ENCODE measurements at places on chromosomes 7 and 10.
A peak's percentile ranks its signal among the peaks of the same experiment; 100 is the strongest.

- no peak for DNase-seq
These were observed 3.2 kb downstream of the FRMD4A start for GRCh38 chr10:14327527-14327926.

DNA sequence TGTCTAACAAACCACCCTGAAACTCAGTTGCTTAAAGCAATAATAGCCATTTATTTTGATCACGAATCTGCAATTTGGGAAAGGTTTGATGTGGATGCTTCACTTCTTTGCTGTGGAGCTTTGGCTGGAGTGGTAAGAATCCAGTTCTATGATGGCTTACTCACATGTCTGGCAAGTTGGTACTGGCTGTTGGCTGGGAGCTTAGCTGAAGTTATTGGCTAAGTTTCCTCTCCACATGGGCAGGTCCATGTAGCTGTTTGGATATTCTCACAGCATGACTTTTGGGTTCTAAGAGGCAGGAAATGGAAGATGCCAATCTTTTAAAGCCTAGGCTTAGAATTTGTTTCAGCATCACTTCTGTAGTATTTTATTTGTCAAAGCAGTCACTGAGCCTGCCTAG is 277.6 kb upstream of the NRP1 start:
- DNase-seq, result no peak

DNA sequence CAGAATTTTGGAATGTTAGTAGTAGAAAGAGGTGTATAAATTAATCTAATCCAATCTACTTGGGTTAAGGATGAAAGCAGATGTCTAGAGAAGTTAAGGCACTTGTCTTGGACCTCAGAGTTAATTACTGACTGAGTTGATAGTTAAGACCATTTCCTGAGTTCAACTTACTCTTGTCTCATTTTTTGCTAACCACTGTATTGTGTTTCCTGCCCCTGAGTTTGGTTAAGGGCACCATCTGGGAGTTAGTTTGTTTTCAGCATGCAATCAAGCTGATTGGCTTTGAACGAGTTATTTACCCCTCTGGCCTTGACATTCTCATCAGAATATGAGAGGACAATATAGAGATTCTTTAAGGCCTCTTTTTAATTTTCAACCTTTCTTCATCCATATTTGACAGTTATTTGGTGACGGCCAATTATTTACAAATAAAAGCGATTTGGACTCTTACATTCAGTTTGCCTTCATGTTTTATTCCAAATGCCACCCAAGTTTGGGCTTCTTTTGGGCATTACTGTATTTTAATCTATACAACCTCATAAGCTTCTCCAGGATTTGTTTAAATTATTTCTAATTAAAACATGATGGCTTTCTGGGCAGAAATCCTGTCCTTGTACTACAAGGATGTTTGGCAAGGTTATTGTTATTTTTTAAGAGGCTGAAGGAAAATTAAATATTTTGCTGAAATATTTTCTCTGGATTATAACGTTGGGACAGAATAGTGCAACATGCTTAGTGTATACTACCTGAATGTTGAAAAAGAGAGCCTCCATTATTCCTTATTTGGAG is 225.0 kb downstream of the CACNB2 start:
- no peak for DNase-seq

- DNase-seq, result no peak
These were observed 122.3 kb upstream of the MDFIC start for GRCh38 chr7:114799628-114800028.

DNA sequence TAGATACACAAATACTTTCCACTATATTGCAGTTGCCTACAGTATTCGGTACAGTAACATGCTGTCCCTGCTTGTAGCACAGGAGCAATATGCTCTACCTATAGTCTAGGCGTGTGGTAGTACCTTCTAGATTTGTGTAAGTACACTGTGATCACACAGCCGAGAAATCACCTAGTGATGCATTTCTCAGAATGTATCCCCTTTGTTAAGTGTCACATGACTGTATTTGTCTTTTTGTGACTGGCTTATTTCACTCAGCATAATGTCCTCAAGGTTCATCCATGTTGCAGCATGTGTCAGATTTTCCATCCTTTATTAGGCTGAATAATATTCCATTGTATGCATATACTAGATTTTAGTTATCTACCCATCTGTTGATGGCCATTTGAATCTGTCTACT is 61.9 kb downstream of the BTRC start:
- no peak for DNase-seq

DNA sequence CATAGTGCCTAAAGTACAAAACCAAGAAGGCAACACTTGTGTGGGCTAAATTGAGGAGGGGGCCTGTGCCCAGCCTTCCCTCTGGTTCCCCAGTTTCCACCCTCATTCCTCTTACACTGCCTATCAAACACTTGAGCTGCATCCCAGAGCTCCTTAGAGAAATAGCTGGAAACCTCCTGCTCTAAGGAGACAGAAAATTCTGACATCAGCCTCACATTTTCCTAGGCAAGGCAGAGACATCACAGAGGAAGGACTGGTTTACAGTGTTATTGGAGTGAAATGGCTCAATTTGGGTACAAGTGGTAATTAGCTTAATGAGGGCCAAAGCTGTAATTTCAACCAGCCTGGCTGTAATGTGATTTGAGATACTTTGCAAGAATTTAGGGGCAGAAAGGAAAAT is 192.3 kb upstream of the AOAH start:
- no peak for DNase-seq

DNA sequence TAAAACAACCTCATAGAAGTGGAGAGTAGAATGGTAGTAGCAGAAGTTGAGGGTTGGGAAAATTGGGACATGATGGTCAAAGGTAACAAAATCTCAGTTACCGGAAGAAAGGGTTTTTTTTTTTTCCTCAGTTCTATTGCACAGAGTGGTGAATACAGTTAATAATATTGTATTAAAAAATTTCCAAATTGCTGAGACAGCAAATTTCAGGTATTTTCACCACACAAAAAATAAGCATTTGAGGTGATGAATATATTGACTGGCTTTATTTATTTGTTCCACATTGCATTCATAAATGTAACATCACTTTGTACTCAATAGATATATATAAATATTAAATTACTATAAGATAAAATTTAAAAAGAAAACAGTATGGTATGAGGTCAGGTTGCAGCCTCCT is 373.8 kb downstream of the ETV1 start:
- DNase-seq, result no peak

DNA sequence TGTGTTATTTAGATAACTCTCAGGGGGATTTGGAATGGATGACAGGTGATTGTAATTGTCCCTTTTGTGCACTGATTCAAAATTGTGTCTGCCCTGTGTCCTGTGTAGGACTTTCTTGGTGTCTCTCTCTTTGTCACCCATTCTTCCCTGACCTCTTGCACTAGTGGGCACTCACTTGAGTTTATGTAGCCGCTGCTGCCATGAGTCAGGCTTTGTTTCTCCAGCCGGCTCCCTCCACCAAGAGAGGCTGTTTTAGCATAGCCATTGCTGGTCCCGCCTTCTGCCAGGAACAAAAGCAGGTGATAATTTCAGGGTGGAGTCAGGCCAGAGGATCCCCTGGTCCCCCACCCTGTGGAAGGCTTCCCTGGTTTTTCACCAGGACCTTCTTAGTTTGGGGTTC is 8.4 kb downstream of the COL17A1 start:
- DNase-seq, result no peak

- DNase-seq, result peak; percentile 8
These were observed 47.3 kb downstream of the MYPN start for GRCh38 chr10:68156373-68157185.

- DNase-seq, result no peak
These were observed 207.1 kb upstream of the RHOBTB1 start for GRCh38 chr10:61151059-61151458.

DNA sequence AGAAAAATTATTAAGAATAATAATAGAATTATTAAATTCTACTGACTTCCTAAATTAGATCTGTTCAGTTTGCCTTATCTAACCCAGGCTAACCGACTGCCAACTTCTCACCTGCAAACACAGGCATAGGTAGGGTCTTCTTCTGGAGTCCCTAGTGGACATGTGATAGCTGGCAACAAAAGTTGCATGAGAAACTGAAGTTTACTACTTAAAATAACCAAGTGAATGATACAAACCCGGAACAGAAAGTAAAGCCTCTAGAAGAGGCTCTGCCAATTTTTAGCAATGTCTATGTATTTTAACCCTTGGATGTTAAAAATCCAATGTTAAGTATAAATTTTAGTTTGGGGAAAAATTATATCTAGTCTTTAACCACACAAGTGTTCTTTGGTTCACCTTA is 37.6 kb downstream of the NDUFB2 start:
- no peak for DNase-seq

- no peak for DNase-seq
These were observed 14.0 kb downstream of the CYP3A7 start for GRCh38 chr7:99720800-99721595.

DNA sequence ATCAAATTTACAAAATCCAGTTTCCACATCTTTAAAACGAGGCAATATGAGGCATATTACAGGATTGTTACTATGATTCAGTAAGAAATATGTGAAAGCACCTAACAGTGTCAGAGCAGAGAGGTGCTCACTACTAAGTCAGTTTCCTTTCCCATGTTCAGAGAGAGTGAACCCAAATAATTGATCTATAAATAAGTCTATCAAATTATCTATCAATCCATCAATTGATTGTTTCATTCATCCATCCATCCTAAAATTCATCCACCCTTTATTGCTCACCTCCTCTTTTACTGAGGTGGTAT is 340.8 kb downstream of the SUGCT start:
- DNase-seq, result no peak

DNA sequence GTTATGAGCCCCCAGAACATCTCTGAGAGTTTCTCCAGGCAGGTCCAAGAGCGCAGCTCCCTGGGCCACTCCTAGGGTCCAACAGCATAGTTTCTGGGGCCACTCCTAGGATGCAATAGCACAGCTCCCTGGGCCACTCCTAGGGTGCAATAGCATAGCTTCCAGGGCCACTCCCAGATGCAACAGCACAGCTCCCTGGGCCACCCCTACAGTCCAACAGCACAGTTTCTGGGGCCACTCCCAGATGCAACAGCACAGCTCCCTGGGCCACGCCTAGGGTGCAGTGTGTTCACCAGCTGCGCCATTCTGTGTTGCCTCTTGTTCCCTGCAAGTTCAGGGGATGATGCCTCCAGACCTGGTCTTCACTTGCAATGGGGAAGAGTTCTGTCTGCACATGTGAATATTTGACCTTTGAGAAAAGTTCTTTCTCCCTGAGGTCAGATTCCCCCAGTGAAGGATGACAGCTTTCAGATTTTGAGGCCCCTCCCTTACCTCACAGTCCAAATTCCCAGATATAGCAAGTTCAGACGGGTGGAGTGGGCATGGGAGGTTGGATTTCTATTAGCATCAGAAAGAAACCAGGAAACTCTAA is 43.0 kb upstream of the LEP start:
- DNase-seq, result no peak

DNA sequence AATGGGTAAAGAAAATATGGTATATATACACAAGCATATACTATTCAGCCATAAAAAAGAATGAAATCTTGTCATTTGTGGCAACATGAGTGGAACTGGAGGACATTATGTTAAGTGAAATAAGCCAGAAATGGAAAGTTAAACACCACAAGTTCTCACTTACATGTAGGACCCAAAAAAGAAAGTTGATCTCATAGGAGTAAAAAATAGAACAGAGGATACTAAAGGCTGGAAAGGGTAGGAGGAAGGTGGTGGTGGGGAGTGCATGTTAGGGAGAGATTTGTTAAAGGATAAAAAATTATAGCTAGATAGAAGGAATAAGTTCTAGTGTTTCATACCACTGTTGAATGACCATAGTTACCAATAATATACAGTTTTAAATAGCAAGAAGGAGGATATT is 48.4 kb downstream of the TBC1D12 start:
- no peak for DNase-seq

Measured in stimulated activated CD8-positive, alpha-beta memory T cell treated with anti-CD3 and anti-CD28 coated beads, Interleukin-4, amount 100 ng/mL, for 4 hours (primary cell).